ELF-1 (cell line): ENCODE measurements at places on chromosomes 6 and 20.
A peak's percentile ranks its signal among the peaks of the same experiment; 100 is the strongest.

GRCh38 chr6:80594461-80594860 lies 488.0 kb downstream of the BCKDHB start:
- no peak for DNase-seq

- no peak for DNase-seq
Observed at GRCh38 chr6:46772762-46773161, 20.4 kb upstream of the MEP1A start.

DNA sequence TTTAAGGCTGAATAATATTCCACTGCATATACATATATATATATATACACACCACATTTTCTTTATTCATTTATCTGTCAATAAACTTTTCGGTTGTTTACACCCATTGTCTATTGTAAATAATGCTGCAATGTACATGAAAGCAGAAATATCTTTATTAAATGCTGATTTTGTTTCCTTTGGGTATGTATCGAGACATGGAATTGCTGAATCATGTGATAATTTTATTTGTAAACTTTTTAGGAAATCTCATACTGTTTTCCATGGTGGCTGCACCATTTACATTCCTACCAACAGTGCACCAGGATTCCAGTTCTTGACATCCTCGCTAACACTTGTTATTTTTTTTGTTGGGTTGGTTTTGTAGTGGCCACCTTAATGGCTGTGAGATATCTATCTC lies 14.1 kb upstream of the HLA-DOA start:
- DNase-seq: no peak

DNA sequence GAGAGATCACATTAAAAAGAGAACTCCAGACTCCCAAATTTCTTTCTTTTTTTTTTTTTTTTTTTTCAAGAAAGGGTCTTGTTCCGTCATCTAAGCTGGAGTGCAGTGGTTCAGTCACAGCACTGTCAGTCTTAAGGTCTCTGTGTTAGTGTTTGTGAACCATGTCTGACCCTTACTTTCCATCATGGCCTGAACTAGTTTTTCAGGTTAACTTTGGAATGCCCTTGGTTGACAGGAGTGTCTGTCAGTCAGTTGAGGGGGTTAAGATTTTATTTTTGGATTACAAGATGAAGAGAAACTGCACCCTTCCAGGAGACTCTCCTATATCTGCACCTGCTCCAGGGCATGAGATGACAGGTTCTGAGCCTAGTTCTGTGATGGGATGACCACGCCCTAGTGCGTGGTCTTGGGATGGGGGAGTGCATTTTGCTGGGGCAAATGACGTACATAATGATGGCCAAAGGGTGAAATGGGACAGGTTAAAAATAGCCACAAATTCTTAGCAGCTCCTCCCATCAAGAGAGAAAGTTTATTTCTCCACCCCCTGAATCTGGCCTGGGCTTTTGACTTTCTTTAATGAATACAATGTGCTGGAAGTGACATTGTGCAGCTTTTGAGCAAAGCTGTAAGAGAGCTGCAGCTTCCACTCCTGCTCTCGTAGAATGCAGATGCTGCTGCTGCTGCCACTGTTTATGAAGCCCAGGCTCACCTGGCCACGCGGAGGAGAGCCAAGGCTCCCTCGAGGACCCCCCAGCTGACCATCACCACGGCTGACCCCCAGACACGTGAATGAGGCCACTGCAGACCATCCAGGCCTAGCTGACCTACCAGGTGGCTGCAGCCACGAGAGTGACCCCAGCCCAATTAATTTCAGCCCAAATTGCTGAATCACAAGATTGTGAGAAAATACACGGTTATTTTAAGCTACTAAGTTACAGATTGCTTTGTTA lies 29.7 kb upstream of the FAM50B start:
- no peak for DNase-seq

DNA sequence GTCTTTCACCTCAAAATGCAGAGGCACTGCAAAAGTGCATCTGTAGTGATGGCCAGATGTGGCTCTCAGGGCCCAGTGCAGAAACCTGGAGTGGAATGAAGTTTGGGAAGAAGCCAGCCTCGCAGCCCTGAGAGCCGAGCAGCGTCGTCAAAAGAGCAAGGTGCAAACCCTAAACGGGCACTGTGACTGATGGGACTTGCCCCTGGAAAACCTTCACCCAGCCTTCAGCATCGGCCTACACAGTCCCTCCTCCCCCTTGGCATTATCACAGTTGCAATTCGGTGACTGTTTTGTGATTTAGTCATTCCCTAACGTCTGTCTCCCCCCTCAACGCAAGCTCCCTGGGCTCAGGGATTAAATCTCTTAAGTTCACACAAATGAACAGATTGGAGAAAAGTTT lies 38.6 kb downstream of the TAF4 start:
- DNase-seq: no peak

DNA sequence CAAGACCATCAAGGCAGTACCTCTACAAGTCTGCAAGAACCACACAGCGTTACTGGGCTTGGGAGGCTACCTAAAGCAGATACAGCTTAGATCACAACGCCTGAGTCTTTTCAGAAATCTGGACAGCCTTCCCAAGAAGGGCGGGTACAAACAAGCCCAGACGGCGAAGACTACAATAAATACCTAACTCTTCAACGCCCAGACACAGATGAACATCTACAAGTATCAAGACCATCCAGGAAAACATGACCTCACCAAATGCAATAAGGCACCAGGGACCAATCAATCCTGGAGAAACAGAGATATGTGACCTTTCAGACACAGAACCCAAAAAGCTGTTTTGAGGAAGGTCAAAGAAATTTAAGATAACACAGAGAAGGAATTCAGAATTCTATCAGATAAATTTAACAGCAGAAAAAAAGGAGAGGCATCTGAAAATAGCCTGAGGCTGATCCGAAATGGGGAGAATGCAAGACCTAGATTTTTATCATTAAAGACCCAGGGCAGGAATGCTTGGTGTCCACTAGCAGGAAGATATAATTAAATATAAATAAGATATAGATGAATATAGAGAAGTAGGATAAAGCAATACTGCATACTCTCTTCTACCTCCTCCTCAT lies 131.7 kb upstream of the COL21A1 start:
- DNase-seq: peak; percentile 50

DNA sequence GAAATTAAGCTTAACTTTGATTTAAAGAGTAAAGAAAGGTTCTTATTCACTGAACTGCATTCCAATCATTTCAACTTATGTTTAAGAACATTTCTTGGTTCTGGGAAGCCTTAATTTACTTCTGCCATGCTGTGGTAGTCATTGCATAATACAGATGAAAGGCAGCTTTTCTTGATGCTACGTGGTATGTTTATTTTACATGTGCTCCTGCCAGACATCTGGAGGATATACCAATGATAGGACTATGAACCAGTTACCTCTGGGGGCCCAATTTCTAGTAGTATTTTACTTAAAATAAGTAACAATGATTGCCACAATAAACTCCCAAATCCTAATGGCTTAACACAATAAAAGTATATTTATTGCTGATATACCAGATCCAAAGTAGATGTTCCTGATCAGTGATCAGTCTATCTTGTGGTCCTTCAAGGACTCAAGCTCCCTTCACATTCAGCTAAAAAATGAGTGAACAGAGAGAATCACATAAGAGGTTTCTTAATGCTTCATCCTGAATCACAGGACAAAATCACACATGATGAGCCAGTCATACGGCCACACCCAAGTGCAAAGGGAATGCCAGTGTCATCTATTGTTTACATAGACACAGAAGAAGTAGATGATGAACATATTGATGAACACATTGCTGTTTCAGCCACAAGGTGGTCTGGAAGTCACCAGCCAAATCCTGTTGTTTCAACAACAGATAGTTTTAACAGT lies 56.5 kb upstream of the CCN2 start:
- DNase-seq: no peak

- DNase-seq: no peak
Observed at GRCh38 chr6:46023216-46023915, 7.7 kb upstream of the CLIC5 start.

DNA sequence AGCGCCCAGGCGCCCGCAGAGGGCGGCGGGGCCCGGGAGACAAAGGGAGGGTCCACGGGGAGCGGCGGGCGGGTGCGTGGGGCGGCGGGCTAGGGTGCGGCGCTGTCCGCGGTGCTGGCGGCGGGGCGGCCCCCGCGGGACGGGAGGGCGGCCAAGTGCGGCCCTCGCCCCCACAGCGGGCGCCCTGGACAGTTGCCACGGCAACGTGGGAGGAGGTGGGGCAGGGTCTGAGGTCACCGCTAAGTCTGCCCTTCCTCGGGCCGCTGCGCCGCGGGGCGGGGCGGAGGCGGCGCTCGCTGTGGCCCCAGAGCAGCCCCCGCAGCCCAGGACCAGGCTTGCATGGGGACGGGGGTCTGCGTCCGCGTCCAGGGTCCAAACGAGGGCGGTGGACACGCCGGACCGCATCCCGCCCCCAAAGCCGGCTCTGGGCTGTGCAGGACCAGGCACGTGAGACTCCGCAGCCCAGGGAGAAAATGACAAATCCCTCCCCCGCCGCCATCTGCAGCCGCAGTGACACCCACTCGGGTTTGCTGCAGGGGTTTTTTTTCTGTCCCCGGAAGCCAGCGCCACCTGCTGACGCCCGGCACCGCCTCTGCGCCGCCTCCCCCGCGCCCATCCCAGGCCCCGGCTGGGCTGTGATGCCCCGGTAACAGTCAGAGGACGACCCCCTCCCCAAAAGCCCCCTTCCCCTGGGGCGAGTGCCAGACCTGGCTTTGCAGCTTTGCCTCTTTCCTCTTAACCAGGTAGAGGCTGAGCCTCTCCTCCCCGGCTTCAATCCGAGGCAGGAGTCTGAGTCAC lies 36.8 kb downstream of the YTHDF1 start:
- peak; percentile 71 for DNase-seq

GRCh38 chr6:135298455-135298854 lies 117.3 kb downstream of the MYB start:
- no peak for DNase-seq

DNA sequence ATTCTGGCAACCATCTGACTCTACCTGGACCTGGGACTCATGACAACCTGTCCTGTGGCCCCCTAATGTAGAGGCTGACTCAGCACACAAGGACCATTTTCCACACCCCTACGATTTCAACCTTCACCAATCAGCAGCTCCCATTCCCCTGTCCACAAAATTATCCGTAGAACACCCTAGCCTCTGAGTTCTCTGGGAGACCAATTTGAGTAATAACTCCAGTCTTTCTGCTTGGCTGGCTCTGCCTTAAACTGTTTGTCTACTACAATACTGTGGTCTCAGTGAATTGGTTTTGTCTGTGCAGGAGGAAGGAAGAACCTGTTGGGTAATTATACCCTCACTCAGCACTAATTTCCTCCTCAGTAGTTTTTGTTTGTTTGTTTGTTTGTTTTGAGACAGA lies 99.3 kb upstream of the MRPS10 start:
- peak; percentile 19 for DNase-seq

DNA sequence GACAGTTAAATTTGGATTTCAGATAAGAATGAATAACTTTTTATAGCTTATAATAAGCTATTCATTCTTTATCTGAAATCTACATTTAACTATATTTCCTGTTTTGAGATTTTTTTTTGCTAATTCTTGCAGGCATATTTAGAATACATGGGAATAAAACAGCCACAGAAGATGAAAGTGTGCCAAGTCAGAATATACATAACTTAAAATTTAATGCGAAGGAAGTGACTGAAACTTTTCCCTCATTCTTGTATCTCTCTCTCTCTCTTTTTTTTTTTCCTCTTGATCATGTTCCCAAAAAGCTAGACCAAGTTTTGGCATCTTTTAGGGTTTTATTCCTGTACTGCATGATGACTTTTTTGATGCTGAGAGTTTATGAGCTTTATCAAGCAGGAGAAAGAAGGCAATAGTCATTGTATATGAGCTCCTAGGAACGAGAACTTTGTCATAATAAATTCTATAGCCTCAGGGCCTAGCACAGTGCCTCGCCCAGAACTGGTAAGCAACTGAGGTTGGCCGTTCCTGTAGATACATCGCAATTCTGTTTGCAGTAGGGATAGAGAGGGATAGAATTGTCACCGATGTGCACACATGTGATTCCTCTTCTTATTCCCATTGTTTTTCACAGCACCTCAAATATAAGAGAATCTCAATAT lies 205.2 kb downstream of the MYLK4 start:
- no peak for DNase-seq

DNA sequence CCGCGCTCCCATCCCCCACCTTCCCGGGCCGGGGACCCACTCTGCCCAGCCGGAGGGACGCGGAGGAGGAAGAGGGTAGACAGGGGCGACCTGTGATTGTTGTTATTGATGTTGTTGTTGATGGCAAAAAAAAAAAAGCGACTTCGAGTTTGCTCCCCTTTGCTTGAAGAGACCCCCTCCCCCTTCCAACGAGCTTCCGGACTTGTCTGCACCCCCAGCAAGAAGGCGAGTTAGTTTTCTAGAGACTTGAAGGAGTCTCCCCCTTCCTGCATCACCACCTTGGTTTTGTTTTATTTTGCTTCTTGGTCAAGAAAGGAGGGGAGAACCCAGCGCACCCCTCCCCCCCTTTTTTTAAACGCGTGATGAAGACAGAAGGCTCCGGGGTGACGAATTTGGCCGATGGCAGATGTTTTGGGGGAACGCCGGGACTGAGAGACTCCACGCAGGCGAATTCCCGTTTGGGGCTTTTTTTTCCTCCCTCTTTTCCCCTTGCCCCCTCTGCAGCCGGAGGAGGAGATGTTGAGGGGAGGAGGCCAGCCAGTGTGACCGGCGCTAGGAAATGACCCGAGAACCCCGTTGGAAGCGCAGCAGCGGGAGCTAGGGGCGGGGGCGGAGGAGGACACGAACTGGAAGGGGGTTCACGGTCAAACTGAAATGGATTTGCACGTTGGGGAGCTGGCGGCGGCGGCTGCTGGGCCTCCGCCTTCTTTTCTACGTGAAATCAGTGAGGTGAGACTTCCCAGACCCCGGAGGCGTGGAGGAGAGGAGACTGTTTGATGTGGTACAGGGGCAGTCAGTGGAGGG lies 2.8 kb downstream of the SOX4 start:
- DNase-seq: peak; percentile 83

DNA sequence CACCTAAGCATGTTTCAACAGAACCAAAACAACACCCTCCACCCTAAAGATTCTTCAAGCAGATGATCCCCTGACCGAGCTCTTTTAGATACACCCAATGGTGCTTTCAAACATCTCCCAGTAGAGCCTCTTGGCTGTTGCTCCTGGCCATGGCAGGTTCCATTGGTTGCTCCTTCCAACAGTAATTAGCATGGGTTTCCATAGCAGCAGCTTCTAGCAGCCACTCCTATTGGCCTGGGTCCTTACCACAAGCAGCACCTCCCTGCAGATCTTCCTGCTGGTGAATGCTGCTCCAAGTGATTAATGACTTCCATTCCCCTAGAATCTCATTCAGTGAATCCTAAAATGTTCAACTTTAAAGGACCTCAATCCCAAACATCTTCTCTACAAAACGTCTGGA lies 13.9 kb downstream of the CCN2 start:
- no peak for DNase-seq

GRCh38 chr6:21348504-21349195 lies 244.9 kb upstream of the SOX4 start:
- DNase-seq: peak; percentile 75

- no peak for DNase-seq
Observed at GRCh38 chr20:15890407-15890982, 682.8 kb downstream of the KIF16B start.
